Thymus (tissue), 14 donors: ENCODE measurements at places on chromosomes 7 and 10. TPM values are rescaled to one million over a fixed set of nuclear protein-coding genes. Genes with fewer than 3 reads are reported as not detected.

DNA sequence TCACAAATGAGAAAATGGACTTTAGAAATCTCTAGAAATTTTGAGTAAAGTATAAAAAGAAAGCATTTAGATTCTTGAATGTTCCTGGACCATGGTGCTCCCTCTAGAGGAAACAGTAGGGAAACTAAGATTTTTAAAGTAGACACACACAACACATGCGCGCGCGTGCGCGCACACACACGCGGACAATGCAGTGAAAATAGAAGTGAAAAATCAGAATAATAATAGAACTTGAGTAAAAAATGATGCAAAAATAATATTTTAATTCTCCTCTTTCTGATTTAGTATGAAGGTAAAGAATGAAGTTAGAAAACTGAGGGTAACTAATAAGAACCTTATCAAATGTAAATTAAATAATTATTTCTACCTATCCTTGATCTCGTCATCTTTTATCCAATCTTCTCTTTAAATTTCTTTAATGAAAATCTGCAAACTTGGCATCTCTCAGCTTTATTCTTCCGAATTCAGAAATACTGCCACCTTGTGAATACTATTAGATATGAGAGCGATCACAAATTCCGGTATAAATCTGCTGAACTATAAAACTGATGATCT is 117.0 kb upstream of the AMPH start:
- no peak overlapping the region for H3K4me3 ChIP-seq
- H3K27ac ChIP-seq: no peak overlapping the region
- peaks cover 17% of the 10 kb centered on the region for H3K36me3 ChIP-seq

- no peak overlapping the region for H3K27ac ChIP-seq
- H3K27me3 ChIP-seq: no peaks in the 10 kb centered on the region
- no peak overlapping the region for H3K4me3 ChIP-seq
- no peak for DNase-seq
These were observed 290.6 kb upstream of the PHYHIPL start for GRCh38 chr10:58885686-58886345.

Gene NUDT5
- total RNA-seq: 120 TPM

Gene CLDN3
- total RNA-seq: 6.0 TPM

DNA sequence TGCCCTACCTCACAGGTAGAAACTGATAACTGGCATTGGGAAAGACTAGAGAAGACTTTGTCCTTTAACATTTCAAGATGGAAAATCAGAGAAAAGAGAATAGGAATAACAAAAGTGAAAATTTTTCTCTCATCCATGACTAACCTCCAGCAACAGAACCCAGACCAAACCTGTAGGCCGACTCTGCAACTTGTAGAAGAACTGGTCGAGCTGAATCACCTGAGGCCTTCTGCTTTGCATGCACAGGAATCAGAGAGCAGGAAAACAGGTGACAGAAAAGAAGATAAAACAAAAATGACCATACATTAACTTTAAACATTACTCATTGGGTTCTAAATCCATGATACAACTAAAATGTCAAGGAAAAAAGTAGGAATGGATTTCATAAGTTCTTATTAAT is 137.1 kb downstream of the SLC25A13 start:
- no peaks in the 10 kb centered on the region for H3K27me3 ChIP-seq
- no peak for DNase-seq
- no peaks in the 10 kb centered on the region for H3K36me3 ChIP-seq
- no peak overlapping the region for H3K27ac ChIP-seq
- no peak overlapping the region for H3K4me3 ChIP-seq

DNA sequence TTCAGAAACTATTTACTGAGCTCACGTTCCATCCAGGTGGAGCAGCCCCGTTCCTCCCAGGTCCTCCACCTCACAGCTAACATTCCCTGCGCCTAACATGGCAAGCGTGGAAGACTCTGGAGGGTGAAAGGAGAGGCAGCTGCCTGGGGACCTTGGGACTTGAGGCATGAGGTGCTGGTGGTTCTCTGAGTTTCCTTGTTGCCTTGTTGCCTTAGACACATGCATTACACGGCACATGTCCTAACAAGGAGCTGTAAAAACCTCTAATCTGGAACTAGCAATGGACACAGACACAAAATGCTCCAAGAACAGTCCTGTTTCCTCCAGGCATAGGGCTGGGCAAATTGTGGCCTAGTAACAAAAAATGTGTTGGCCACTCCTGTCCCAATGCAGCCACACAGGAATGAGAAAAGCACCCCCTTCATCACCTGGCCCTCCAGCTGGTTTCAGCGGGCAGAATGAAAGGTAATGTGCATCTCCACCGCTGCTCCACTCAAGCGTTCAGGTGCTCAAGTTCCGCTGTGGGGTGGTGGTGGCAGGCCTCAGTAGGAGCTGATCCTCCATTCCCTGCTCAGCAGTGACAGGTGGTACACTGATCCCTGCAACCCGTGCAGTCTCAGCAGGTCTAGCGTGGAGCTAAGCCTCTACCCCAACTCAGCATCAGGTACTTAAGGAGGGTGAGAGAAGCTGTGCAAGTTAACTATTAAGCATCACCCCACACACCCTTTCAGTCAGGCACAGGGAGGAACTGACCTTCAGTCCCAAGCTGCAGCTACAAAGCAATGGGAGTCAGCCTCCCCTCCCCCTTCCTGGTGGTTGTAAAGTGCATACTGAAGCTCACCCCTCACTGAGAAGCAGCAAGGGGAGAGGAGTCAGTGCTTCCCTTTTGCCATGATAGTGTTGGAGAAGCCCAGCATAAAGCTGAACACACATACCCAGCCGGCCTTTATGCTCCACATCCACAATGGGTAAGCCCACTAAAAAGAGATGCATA is 382.8 kb downstream of the SDK1 start:
- no peaks in the 10 kb centered on the region for H3K27me3 ChIP-seq
- H3K27ac ChIP-seq: no peak overlapping the region
- DNase-seq: no peak
- no peaks in the 10 kb centered on the region for H3K36me3 ChIP-seq

Gene HOXA7
- 0.57 TPM for total RNA-seq

Gene ADAM12
- total RNA-seq: 4.6 TPM

- no peaks in the 10 kb centered on the region for H3K36me3 ChIP-seq
- no peaks in the 10 kb centered on the region for H3K27me3 ChIP-seq
- no peak overlapping the region for H3K4me3 ChIP-seq
- DNase-seq: no peak
These were observed 278.2 kb upstream of the TEX47 start for GRCh38 chr7:89073776-89074175.

Gene PSMG3
- total RNA-seq: 56.0 TPM

GRCh38 chr10:99689461-99689860 is 30.2 kb downstream of the ENTPD7 start:
- H3K36me3 ChIP-seq: no peaks in the 10 kb centered on the region
- H3K4me1 ChIP-seq: no peaks in the 10 kb centered on the region
- no peak overlapping the region for H3K27ac ChIP-seq

DNA sequence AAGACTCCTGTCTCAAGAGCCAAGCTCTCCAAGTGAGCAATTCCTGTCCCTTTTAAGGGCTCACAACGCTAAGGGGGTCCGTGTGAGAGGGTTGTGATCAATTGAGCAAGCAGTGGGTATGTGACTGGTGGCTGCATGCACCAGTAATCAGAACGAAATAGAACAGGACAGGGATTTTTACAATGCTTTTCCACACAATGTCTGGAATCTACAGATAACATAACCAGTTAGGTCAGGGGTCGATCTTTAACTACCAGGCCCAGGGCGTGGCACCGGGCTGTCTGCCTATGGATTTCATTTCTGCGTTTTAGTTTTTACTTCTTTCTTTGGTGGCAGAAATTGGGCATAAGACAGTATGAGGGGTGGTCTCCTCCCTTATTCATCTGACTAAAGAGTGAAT is 54.9 kb upstream of the SP4 start:
- no peak overlapping the region for H3K27ac ChIP-seq
- no peaks in the 10 kb centered on the region for H3K36me3 ChIP-seq
- H3K27me3 ChIP-seq: no peaks in the 10 kb centered on the region
- no peaks in the 10 kb centered on the region for H3K4me1 ChIP-seq

Gene IFIT1B
- 0.38 TPM for total RNA-seq

GRCh38 chr10:77824908-77825307 is 101.6 kb downstream of the DLG5 start:
- DNase-seq: no peak
- no peaks in the 10 kb centered on the region for H3K27me3 ChIP-seq
- H3K27ac ChIP-seq: no peak overlapping the region

DNA sequence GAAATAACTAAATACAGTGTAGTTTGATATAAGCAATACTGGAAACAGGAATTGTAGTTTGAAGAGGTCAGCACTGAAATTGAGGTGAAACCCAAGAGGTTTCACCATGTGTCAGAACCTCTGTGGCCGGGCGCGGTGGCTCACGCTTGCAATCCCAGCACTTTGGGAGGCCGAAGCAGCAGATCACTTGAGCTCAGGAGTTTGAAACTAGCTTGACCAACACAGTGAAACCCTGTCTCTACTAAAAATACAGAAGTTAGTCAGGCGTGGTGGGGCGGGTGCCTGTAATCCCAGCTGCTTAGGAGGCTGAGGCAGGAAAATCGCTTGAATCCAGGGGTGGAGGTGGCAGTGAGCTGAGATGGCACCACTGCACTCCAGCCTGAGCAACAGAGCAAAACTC is 13.7 kb downstream of the AHCYL2 start:
- no peaks in the 10 kb centered on the region for H3K27me3 ChIP-seq
- no peak overlapping the region for H3K4me3 ChIP-seq
- H3K4me1 ChIP-seq: no peaks in the 10 kb centered on the region

DNA sequence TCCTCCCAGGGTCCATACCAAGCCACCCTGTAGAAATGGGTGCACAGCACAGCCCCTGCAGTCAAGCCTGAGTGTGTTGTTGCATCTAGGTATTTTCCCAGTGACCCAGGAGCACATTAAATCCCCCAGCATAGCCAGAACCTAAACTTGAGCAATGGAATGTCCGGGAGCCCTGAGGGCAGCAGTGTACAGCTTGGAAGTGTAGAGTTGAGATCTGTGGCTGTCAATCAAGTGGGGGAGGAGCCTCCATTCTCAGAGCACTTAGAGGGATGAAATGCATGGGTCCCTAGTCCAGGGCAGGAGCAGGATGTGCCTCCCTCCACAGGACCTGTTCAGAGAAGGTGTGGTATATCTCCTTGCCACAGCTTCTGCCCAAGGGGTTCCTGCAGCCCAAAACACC is 885.1 kb downstream of the CCSER2 start:
- no peak for DNase-seq
- H3K36me3 ChIP-seq: no peaks in the 10 kb centered on the region
- no peaks in the 10 kb centered on the region for H3K27me3 ChIP-seq
- no peaks in the 10 kb centered on the region for H3K4me1 ChIP-seq
- no peak overlapping the region for H3K27ac ChIP-seq

Gene ING3
- 27.2 TPM for total RNA-seq

GRCh38 chr7:125561006-125561405 is 631.4 kb upstream of the POT1 start:
- no peak overlapping the region for H3K4me3 ChIP-seq
- no peaks in the 10 kb centered on the region for H3K27me3 ChIP-seq
- no peak overlapping the region for H3K27ac ChIP-seq

- H3K4me3 ChIP-seq: no peak overlapping the region
- H3K36me3 ChIP-seq: no peaks in the 10 kb centered on the region
- no peaks in the 10 kb centered on the region for H3K27me3 ChIP-seq
- H3K27ac ChIP-seq: no peak overlapping the region
These were observed 85.0 kb downstream of the MPP7 start for GRCh38 chr10:28217848-28218247.

Gene ZMIZ1
- total RNA-seq: 7.4 TPM

Gene LRRN3
- total RNA-seq: 23.8 TPM

DNA sequence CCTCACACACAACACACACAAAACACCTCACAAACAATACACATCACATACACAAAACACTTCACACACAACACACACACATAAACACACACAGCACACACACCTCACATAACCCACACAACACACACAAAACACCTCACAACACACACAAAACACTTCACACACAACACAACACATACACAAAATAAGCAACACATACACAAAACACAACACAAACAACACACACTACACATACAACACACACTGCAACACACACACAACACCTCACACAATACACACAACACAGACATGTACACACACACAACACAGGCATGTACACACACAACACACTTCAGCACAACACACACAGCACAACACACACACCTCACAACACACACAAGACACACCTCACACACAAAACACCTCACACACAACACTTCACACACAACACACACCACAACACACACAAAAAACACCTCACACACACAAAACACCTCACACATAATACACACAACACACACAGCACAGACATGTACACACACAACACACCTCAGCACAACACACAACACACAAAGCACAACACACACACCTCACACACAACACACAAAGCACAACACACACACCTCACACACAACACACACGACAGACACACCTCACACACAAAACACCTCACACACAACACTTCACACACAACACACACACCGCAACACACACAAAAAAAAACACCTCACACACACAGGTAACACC is 107.5 kb downstream of the TNS3 start:
- H3K27ac ChIP-seq: no peak overlapping the region
- peaks cover 13% of the 10 kb centered on the region for H3K4me1 ChIP-seq
- DNase-seq: no peak
- H3K4me3 ChIP-seq: no peak overlapping the region
- no peaks in the 10 kb centered on the region for H3K36me3 ChIP-seq

- H3K27me3 ChIP-seq: no peaks in the 10 kb centered on the region
- H3K4me1 ChIP-seq: no peaks in the 10 kb centered on the region
- no peak overlapping the region for H3K4me3 ChIP-seq
- no peaks in the 10 kb centered on the region for H3K36me3 ChIP-seq
These were observed 136.0 kb downstream of the RAPGEF5 start for GRCh38 chr7:22220941-22221340.

DNA sequence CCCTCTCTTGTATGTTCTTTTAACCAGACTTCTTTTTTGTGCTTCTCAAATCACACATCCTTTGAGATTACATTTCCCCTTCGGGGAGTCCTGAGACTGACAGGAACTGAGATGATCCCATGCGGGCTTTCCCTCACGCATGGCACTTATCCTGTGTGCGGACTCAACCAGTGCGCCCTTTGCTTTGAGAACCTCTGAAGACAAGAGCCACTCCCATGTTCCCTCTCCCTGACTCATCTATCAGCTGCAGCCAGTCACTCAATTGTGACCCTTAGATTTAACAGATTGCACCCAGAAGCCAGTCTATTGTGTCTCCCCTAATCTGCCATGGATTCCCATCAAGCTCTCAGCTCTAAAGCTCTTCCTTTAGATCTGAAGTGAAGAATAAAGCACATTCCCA is 353.9 kb upstream of the MEOX2 start:
- H3K27ac ChIP-seq: no peak overlapping the region
- no peak for DNase-seq
- no peaks in the 10 kb centered on the region for H3K36me3 ChIP-seq
- no peaks in the 10 kb centered on the region for H3K27me3 ChIP-seq
- no peaks in the 10 kb centered on the region for H3K4me1 ChIP-seq

GRCh38 chr7:139341776-139342226 is 664 bp downstream of the FMC1 start:
- peak overlapping the region; percentile 100 for H3K27ac ChIP-seq
- H3K4me1 ChIP-seq: peaks cover 8% of the 10 kb centered on the region
- no peak for DNase-seq
- H3K27me3 ChIP-seq: no peaks in the 10 kb centered on the region
- no peaks in the 10 kb centered on the region for H3K36me3 ChIP-seq
- peak overlapping the region; percentile 94 for H3K4me3 ChIP-seq

GRCh38 chr10:31528831-31529230 is 209.8 kb downstream of the ZEB1 start:
- H3K27me3 ChIP-seq: no peaks in the 10 kb centered on the region
- peaks cover 35% of the 10 kb centered on the region for H3K36me3 ChIP-seq
- no peak for DNase-seq
- H3K4me1 ChIP-seq: no peaks in the 10 kb centered on the region
- H3K4me3 ChIP-seq: no peak overlapping the region
- H3K27ac ChIP-seq: no peak overlapping the region

- DNase-seq: no peak
- H3K36me3 ChIP-seq: no peaks in the 10 kb centered on the region
- no peak overlapping the region for H3K27ac ChIP-seq
- H3K4me3 ChIP-seq: no peak overlapping the region
These were observed 120.1 kb upstream of the ZMIZ1 start for GRCh38 chr10:78948621-78949030.
